HEK293T (cell line): ENCODE measurements at places on chromosomes 2 and 18.

DNA sequence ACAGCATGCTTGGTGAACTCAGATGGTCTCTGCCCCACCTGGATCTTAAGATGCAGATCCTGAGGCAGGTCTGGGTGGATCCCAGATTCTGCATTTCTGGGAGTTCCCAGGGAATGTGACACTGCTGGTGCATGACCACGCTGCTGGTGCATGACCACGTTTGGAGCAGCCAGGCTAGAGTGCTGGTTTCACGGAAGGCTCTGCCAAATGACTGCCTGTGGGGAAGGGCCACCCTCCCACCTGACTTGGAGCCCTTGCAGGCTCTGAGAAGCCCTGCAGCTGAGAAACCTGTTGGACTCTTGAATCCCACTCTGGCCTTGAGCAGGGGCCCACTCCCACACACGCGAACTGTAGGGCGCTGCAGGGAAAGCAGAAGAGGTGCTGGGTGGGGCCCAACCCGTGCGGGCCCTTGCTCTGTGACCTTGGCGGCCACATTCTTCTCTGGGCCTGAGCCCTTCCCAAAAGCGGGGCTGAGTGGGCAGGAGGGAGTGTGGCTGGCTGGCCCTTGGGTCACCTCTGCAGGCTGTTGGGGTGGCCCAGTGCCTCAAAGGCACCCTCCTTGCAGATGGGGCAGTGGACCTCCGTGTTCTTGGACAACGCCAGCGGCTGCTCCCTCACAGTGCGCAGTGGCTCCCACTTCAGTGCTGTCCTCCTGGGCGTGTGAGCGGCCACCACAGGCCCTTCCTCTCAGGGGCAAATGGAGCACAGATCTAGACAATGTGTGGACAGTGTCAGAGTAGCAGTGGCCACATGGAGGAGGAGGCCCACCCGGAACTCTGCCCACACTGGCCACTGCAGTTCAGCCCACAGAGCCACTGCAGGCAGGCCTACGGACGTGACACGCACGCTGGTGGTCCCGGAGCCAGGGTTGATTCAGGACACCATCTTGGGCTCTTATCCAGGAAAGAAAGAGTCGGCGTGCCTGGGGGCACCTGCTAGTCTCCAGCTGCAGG lies 7.9 kb downstream of the ERFE start:
- DNase-seq, result no peak

DNA sequence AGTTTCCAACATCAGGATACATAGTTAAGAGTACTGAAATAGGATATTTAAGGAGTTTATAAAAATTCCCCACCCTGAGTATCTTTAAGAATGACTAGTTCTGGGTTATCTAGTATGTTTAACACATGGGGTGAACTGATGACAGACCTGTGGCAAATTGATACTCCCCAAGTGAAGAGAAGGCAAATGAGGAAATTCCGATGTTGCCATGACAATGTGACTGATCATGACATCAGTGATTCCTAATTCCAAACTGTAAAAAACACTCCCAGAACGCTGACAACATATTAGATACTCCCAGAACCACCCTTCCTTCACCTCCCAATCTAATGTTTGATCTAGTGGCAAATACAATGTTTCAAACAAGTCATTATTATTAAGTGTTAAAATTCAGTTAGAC lies 77.6 kb downstream of the RBMS1 start:
- no peak for DNase-seq

DNA sequence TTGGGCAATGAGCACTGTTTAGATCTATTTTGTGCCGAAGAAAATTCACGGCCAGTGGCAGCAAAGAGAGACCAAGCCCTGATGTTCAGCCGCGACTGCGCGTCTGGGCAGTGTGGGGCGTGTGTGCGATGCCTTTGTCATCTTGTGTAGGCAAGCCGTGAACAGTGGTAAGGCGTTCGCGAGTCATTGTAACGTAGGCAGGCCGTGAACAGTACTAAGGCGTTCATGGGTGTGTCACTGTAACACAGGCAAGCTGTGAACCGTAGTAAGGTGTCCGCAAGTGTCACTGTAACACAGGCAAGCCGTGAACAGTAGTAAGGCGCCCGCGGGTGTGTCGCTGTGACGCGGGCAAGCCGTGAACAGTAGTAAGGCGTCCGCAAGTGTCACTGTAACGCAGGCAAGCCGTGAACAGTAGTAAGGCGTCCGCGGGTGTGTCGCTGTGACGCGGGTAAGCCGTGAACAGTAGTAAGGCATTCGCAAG lies 99.9 kb downstream of the NFATC1 start:
- no peak for DNase-seq

DNA sequence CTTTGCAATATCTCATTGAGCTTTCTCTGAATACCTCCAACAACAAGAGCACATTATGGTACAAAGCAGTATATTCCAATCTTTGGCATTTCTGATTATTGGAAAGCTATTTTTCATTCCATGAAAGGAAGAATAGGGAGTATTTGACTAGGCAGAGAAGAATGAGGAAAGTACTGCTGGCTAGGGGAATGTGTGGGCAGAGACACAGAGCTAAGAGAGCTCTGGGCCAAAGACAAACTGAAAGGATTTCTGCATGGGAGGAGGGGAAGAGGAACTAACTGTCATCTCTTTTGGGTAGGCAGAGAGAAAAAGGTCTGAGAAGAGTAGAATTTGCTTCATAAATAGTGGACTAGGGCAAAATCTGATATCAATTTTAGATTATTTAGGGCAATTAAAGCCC lies 150.8 kb downstream of the CCDC85A start:
- no peak for DNase-seq

DNA sequence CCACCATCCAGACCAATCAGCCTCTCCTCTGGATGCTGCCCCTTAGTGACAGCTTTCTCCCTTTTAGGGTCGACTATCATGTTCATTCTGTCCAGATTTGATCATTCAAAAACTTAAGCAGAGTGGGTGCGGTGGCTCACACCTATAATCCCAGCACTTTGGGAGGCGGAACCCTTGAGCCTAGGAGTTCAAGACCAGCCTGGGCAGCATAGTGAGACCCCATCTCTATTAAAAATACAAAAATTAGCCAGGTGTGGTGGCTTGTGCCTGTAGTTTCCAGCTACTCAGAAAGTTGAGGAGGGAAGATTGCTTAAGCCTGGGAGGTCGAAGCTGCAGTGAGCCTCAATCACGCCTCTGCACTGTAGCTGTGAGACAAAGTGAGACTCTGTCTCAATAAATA lies 68.3 kb upstream of the ZCCHC2 start:
- DNase-seq, result no peak

GRCh38 chr2:11342551-11343367 lies 1.7 kb downstream of the ROCK2 start:
- no peak for DNase-seq

DNA sequence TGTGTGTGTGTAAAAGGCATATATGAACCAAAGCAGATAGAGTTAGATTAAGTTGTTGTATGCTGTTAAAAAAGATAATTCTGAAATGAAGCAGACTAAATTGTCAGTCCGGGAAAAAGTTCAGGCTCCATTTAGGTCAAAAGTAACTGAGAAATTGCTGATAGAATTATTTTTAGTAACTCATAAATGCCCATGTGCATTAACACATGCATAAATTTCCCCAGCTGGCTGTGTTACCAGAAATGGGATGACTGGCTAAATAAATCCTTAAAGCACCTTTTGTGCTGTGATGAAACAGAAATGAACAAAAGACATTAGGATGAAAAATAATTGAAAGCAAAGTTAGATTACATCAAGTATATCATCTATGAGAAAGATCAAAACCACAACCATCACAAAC lies 111.3 kb downstream of the NYAP2 start:
- DNase-seq, result no peak

- DNase-seq, result peak; percentile 17
Observed at GRCh38 chr2:45578056-45578843, 32.8 kb downstream of the SRBD1 start.

- no peak for DNase-seq
Observed at GRCh38 chr2:202060218-202060617, 12.8 kb upstream of the KIAA2012 start.

- DNase-seq, result no peak
Observed at GRCh38 chr2:96800061-96801004, 15.7 kb upstream of the CNNM3 start.

DNA sequence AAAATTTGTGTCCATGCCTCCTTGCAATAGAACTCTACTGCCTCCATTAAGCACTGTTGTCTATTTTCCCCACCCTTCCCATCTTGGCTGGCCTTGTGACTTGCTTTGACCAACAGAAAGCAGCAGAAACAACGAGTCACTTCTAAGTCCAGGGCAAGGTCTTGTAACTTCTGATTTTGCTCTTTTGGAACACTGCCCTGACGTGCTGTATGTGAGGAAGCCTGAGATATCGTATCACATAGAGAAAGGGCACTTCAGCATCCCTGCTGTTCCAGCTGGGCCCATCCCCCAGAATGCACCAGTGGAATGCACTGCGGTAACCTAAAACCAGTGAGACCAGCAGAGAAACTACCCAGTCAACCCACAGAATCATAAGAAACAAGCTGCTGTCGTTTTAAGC lies 28.1 kb downstream of the NCKAP1 start:
- DNase-seq, result peak; percentile 69

DNA sequence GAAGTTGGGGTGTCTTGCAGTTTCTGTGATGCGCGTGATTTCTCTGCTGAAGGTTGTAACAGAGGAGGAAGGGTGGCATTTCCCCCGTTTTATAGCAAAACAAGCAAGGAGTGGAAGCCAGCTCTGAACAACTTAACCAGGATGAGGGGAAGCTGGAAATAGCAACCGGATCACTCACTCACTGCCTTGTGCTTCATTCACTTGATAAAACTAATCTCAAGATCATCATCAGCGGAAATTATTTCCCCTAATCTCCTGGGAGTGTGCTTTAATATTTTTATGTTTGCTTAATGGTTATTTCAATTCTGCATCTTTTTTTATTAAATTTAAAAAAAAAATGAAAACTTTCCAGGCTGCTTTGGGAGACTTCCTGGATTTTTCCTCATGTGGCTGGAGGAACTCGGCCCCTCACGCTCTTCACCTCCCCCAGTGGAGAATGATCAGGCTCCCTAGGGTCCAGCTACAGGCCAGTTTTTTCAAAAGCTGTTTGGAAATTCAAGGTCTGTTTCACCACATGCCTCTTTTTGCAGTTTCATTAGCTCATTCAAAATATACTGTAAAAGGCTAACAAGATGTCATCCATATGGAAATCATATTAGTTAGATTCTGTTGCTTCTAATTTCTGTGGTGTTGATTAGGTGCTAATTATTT lies 31.7 kb downstream of the CABLES1 start:
- no peak for DNase-seq

DNA sequence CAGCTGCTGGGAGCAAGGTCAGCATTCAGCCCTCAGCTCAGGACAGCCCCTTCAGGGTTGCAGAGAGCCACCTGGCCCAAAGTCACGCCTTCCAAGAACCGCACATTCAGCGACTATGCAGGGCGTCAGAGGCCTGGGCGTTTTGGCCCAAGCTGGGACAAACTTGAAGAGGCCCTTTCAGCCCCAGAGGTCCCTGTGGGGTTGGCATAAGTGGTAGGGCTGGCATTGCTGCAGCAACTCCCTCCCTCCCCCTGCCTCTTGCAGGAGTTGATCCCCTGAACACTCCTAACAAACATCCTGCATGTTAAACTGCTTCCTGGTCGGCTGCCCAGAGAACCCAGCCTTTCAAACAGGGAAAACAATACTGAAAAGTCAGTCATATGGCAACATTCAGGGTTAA lies 192.9 kb upstream of the SMAD2 start:
- DNase-seq, result no peak

- peak; percentile 76 for DNase-seq
Observed at GRCh38 chr2:119517433-119517832, 6.8 kb downstream of the SCTR start.
